GM19239 (cell line): ENCODE measurements at places on chromosomes 16 and 17.

GRCh38 chr16:10210944-10211343 is 28.7 kb upstream of the GRIN2A start:
- no peak for DNase-seq

GRCh38 chr17:21816592-21817567 is 124.6 kb downstream of the KCNJ18 start:
- no peak for DNase-seq

DNA sequence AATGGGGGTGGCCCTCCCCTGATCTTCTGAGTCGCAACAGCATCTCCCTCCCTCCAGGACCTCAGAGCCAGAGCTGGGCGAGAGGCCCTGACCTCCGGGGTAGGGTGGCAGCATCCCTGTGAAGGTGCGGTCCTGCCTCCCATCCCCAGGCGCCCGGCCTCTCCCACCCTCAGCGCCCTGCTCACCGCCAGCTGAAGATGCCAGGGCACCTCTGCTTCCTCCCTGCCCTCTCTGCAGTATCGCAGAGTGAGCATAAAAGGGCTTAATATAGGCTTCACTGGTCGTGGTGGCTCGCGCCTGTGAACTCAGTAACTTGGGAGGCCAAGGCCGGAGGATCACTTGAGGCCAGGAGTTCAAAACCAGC is 10.7 kb upstream of the MPP2 start:
- no peak for DNase-seq

- DNase-seq, result peak; percentile 98
These were observed at the start of gene CISD3 for GRCh38 chr17:38729886-38730525. Gene CISD3 (plus strand): TSS chr17:38730341. CDS start chr17:38730359, 18 bp downstream.

- no peak for DNase-seq
These were observed 3.1 kb downstream of the GSG1L2 start for GRCh38 chr17:9818760-9819159.

DNA sequence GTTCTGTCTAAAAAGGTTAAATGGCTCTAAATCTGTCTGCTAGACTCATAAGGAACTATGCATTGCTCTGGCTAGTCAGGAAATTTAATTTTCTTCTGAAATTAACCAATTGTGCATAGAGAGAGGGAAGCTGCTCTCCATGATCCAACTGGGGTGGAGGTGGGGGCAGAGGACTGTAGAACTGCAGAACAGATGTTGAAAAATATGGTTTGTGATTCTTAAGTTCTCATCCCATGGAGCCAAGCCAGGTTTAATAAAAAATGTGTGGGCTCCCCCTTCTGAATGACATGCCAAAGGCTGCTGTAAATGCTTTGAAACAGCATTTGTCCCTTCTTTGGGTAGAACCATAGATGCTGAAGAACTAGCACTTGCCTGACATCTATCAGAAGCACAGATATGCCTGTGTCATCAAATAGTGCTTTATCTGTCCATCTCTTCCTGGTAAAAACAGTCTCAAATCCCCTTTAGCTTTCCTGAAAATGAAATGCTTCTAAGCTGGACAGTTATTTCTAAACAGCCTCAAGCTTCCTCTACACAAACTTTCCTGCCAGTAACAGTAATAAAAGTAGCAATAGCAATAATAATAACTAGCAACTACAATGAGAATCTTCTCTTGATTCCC is 221.4 kb downstream of the CDH8 start:
- DNase-seq, result no peak

DNA sequence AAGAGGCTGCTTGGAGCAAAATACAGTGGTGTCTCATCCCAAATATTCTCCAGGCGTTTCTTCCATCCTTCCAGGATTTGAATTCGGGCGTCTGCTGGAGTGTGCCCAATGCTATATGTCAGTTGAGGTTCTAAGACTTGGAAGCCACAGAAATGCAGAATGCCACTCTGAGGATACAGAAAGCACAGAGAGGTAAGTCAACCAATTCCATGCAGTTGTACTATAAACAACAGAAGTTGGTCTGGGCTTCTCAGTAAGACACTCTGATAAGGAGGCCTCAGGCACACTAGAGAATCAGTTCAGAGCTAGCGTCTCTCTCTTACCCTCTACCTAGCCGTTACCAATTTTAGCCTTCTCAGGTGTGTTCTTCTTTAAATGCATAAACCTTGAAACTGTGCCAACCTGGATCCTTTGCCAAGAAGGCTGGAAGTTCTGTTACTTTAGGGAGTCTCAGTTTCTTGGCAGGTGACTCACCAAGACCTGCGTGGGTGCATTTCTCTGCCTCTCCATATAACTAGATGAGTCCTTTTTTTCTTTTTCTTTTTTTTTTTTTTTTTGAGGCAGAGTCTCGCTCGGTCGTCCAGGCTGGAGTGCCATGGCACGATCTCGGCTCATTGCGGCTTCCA is 15.1 kb downstream of the NQO1 start:
- no peak for DNase-seq

DNA sequence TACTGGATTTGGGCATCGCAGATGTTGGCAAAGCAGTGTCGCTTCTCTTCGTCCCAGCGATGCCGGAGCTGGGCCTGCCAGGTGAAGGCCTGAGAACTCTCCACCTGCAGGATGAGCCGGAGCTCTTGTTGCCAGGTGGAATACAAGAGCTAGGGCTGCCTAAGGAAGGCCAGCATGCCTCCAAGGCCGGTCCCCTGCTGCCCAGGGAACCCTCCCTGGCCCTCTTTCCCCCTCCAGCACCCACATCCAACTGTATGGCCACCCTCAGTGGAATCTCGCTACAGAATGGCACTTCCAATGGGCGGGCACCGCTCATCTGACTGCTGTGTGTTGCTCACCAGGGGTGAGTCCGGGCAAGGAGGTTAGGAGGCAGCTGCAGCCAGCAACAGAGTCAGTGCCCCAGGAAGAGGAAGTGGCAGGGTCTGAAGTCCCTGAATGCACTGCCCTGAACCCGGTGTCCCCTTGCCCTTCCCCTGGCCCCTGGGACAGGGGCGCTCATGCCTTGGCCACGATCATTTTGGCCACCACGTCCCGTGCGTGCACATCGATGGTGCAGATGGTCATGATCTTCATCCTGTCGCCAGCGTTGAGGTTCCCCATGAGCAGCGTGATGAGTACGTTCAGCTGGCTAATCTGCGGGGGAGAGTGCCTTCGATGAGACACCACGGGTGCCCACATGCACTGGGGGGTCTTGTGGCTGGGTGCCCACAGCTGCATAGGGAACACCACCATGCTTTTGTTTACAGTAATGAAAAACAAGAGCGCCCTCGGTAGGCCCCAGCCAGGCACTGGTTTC is 75.8 kb downstream of the DNAH17 start:
- DNase-seq, result no peak

DNA sequence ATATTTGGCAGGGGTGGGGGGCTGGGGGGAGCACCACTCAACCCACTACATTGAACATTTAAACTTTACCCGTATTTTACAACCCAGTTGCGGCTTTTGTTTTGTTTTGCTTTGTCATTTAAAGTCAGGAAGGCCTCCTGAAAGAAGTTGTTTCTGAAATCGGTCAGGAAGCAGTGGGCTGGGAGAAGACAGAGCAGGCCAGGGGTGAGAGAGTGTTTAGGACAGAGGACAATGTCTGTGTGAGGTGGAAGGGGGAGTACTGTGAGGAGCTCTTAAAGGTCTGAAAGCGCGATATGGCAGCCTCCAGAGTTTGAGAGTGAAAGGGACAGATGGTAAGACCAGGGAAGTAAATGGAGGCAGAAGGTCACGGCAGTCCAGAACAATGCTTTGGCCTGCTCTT is 6.1 kb upstream of the WFIKKN2 start:
- no peak for DNase-seq

- DNase-seq, result no peak
These were observed 5.7 kb upstream of the SPNS2 start for GRCh38 chr17:4492721-4493561.

DNA sequence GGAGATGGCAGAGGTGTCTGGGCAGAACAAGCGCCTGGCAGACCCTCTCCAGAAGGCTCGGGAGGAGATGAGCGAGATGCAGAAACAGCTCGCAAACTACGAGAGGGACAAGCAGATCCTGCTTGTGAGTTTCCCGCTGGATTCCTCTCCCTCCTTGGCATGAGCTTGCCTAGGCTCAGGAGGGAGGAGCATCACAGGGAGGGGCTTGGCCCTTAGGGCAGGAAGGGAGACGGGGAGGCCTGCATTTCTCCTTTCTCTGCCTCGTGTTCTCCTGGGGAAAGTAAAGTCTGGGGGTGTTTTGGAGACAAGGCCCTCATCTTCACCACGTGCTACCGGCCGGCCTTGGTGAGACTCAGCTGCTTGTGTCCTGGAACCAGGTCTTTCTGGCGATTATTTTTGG is 18.0 kb upstream of the DBNDD1 start:
- no peak for DNase-seq
